Tibial nerve (tissue), 4 donors: ENCODE measurements at places on chromosomes 5 and 9.

DNA sequence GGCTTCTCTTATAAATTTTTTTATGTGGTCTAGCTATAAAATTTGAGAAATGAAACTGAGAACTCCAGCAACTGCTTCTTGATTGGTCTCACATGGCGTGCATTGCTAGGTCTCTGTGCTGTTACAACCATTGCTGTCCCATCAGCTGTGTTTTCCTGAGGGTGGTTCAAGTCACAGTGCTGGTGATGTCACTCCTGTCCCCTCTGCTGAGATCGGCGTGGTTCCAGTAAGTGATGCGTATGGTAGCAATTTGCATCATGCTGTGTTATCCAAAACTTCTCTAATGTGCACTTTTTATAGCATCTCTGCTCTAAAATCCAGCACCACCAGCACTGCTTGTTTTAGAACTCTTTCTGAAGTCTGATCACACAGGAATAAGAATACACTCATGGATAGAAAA lies 112.6 kb upstream of the ZNF608 start:
- no peaks in the 10 kb centered on the region for H3K4me1 ChIP-seq
- H3K27ac ChIP-seq, result no peak overlapping the region
- H3K36me3 ChIP-seq, result no peaks in the 10 kb centered on the region
- DNase-seq, result no peak
- no peaks in the 10 kb centered on the region for H3K27me3 ChIP-seq
- H3K4me3 ChIP-seq, result no peak overlapping the region

GRCh38 chr5:123517476-123517875 lies 5.5 kb downstream of the CSNK1G3 start:
- no peak overlapping the region for H3K4me3 ChIP-seq
- no peak for DNase-seq
- peaks cover 18% of the 10 kb centered on the region for H3K4me1 ChIP-seq
- H3K36me3 ChIP-seq, result no peaks in the 10 kb centered on the region
- no peaks in the 10 kb centered on the region for H3K27me3 ChIP-seq

DNA sequence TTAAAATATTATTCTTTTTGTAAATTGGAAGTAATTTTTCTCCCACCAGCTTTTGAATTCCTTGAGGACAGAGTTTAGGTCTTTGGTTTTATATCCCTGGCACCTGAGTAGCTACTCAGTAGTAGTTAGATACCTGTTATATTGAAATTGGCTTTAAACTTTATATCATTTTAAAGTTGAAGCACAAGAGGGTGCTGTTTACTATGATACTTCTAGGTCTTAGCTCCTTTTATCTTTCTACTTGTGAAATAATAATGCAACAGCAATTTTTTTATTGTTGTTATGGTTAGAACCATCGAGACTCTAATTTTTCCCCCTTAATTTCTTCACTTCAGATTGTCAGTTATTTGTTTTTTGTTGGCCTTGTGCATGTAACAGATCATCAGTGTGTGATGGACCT lies 46.3 kb downstream of the AP3S1 start:
- H3K27ac ChIP-seq, result no peak overlapping the region
- H3K4me3 ChIP-seq, result no peak overlapping the region
- H3K27me3 ChIP-seq, result no peaks in the 10 kb centered on the region
- H3K4me1 ChIP-seq, result peaks cover 18% of the 10 kb centered on the region
- DNase-seq, result no peak
- H3K36me3 ChIP-seq, result peaks cover 14% of the 10 kb centered on the region

DNA sequence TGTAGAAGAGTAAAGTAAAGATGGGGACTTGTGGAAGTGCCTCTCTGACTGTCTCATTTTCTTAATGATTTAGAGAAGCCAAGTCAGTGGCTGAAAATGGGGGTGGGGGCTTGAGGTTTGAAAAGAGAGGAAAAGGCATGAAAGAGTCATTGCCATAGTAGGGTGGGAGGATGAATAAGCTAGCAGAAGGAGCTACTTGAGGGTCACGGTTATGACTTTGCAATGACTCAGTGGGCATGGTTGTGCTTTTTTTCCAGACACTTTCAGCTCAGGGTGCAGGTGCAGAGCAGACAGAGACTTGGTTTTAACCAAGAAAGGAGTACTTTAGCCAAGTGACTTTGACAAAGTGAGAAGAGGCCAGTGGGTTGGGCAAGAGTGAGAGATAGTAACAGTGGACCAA lies 117.8 kb downstream of the PTTG1 start:
- no peak overlapping the region for H3K4me3 ChIP-seq
- H3K36me3 ChIP-seq, result no peaks in the 10 kb centered on the region
- no peak for DNase-seq
- no peak overlapping the region for H3K27ac ChIP-seq
- no peaks in the 10 kb centered on the region for H3K4me1 ChIP-seq
- no peaks in the 10 kb centered on the region for H3K27me3 ChIP-seq

DNA sequence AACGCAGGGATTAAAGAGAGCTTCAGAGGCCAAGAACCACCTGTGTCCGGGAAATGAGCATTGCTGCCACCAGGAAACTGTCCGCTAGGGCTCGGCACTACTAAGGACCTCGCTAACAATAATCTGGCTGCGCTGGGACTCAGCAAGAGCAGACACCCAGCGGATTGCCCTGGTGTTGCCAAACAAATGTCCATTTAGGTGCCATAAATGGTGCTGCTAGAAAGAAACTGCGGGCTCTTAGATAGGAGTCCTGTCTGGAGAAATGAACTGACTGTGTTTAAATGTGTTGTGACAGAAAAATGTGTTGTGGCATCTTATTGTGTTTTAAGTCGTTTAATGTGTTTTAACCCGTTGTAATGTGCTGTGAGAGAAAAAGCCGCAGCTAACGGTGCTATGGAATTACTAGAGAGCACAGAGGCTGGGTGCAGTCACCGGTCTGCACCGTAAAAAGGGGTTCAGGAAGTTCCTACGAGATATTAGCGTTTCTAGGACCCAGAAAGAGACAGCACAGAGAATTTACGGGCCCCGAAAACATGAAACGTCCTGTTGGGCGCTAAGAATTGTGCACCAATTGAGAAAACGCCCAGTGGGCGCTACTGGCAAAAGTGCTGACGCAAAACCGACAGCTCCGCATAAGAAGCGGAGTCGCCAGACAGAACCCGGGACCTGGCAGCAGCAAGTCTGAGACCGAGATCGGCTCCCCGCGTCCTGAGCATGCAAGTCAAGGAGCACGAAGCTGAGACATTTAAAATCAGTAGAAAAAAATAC lies 90.6 kb downstream of the ANXA2R start:
- H3K4me3 ChIP-seq, result peak overlapping the region; percentile 58
- H3K27me3 ChIP-seq, result peaks cover 51% of the 10 kb centered on the region
- peaks cover 7% of the 10 kb centered on the region for H3K4me1 ChIP-seq

GRCh38 chr5:494667-495255 lies 29.5 kb downstream of the SLC9A3 start:
- no peak for DNase-seq
- H3K4me1 ChIP-seq, result no peaks in the 10 kb centered on the region
- no peak overlapping the region for H3K4me3 ChIP-seq
- peaks cover 23% of the 10 kb centered on the region for H3K27me3 ChIP-seq

- H3K27me3 ChIP-seq, result no peaks in the 10 kb centered on the region
- no peak overlapping the region for H3K27ac ChIP-seq
- H3K4me3 ChIP-seq, result no peak overlapping the region
- no peaks in the 10 kb centered on the region for H3K4me1 ChIP-seq
- no peaks in the 10 kb centered on the region for H3K36me3 ChIP-seq
Observed at GRCh38 chr5:127001621-127002296, 28.6 kb downstream of the MARCHF3 start.

DNA sequence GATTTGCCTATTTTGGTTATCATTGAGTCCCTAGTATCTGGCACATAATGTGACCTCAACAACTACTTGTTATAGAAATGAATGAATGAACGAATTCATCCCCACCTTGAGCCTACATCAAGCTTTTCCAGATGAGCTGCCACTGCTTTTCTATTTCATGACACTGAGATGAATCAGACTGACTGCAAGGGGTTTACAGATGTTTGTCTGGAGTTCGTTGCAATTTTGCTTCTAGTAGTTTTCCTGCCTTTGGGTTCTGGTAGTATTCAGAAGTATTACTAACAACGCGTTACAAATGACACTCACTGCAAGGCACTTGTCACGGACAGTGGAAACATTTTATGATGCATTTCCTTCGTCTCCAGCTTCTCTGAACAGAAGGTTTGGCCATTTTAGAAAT lies 222.3 kb downstream of the CD180 start:
- no peak for DNase-seq

GRCh38 chr9:110650261-110650660 lies 18.3 kb upstream of the MUSK start:
- no peaks in the 10 kb centered on the region for H3K36me3 ChIP-seq
- no peaks in the 10 kb centered on the region for H3K27me3 ChIP-seq
- DNase-seq, result no peak
- peaks cover 17% of the 10 kb centered on the region for H3K4me1 ChIP-seq

GRCh38 chr5:643351-643801 lies 31.2 kb downstream of the CEP72 start:
- H3K36me3 ChIP-seq, result peaks cover 6% of the 10 kb centered on the region
- no peaks in the 10 kb centered on the region for H3K27me3 ChIP-seq
- no peaks in the 10 kb centered on the region for H3K4me1 ChIP-seq
- H3K27ac ChIP-seq, result no peak overlapping the region

- H3K4me1 ChIP-seq, result no peaks in the 10 kb centered on the region
- no peak overlapping the region for H3K4me3 ChIP-seq
- no peak overlapping the region for H3K27ac ChIP-seq
- no peak for DNase-seq
- peaks cover 27% of the 10 kb centered on the region for H3K36me3 ChIP-seq
Observed at GRCh38 chr5:1322955-1323802, 21.7 kb downstream of the CLPTM1L start.

- no peak overlapping the region for H3K4me3 ChIP-seq
- no peak overlapping the region for H3K27ac ChIP-seq
- no peak for DNase-seq
- no peaks in the 10 kb centered on the region for H3K36me3 ChIP-seq
- no peaks in the 10 kb centered on the region for H3K27me3 ChIP-seq
- no peaks in the 10 kb centered on the region for H3K4me1 ChIP-seq
Observed at GRCh38 chr5:10056228-10056760, 193.4 kb downstream of the ATPSCKMT start.

DNA sequence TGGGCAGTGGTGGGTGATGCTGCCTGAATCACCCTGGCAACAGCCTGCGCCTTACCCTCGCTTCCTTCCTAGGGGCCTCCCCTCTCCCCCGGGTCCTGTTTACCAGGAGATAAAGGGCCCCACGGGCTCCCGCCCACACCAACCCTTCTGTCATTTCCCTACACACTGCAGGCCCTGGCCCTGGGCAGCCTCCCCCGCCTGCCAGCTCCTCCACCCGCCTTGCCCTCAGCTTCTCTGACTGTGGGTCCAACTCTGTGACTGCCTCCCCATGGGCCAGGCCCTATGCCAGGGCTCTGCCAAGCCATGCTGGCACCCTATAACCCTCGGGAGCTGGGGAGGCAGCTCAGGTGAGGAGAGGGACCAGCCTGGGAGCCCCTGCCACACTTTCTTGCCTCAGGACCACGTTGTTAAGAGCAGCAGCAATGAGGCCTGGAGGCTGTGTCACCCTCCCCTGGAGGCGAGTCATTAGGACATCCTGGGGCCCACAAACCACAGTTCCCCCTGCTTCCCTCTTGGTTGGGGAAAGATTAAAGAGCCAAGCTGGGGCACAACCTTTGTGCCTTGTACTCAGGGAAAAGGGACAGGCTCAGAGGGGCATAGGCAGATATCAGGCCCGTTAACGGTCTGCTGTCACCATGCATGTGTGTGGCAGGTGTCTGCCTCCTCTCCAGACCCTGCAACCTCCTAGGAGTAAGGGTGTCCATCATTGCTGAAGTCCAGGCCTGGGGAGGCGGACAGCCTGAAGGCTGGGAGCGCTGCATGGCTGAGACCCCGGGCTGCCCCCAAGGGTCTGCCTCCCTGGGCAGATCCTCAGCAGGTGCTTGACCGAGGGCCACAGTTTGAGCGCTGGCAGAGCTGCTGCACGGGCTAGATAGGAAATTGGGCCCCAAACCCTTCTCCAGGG lies 2.8 kb downstream of the MGAT4B start:
- no peaks in the 10 kb centered on the region for H3K27me3 ChIP-seq
- no peaks in the 10 kb centered on the region for H3K4me1 ChIP-seq
- peak overlapping the region; percentile 99 for H3K27ac ChIP-seq

DNA sequence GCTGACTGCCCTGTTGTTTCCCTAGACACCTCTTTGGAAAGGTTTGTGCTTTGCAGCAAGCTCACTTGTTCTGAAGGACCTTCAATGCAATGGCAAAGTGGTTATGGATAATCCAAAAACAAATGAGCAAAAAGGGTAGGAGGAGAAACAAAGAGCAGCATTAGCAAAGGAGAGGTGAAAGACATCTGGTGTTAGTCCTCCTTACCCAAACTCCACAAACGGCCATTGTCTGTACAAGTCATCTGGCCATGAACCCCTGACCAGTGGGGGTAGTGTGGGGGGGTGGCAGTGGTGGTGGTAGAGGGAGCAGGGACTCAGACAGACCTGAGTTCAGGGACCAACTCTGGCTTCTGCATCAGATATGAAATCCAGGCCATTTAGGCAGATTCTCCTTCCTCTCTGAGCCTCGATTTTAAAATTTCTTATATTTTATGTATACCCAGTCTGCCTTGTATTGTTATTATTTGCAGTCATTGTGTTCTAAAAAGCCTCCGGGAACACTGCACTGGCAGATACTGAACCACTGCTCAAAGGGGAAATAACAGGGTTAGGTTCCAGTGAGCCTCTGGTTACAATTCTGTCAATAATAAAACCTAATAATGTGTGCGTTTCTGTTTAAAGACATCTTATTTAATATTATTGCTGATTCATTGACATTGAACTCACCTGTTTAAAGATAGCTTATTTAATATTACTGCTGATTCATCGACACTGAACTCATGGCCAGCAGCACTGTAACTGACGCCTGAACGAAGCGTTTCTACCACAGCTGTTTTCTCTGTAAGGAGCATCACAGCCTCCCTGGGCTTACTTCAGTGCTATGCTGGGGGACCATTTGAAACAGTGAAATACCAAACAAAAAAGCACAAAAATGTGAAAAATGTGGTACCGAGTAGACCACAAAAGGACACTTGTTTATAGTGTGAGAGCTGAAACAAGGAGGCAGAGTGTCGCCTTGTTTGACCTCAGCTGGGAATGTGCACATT lies 156.0 kb downstream of the SEC61B start:
- H3K27ac ChIP-seq, result peak overlapping the region; percentile 65
- no peak overlapping the region for H3K4me3 ChIP-seq
- H3K4me1 ChIP-seq, result no peaks in the 10 kb centered on the region
- no peak for DNase-seq
- no peaks in the 10 kb centered on the region for H3K36me3 ChIP-seq

DNA sequence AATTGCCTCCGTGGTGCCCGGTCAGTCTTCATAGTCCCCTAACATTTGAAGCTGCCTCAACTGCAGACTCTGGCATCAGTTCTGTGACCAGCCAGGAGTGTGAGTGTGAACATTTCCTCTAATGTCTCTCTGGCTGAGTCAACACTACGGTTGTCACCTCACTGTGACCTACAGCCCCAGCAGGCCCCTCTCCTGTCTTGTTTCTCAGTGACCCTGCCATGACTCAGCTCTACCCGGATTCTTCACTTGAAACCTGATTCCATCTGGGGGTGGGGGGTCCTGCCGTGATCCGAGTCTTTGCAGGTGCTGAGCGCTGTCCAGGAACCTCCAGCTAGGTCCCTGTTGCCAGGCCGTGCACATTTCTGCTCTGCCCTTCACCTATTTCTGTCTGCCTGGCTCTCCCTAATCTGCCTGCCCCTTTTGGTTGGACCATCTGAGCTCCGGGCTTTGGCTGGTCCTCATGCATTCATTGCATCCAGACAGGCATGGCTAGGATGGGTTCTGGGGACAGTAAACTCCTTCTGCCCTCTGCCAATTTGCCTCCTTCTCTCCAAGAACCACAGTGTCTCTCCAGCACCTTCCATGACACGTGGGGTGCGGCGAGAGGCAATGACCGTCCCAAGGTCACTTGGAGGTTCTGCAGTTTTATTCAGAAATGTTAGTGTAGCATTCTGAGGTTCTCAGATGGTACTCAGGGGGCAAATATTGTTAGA lies 24.2 kb downstream of the STC2 start:
- H3K4me1 ChIP-seq, result no peaks in the 10 kb centered on the region
- no peak overlapping the region for H3K27ac ChIP-seq
- H3K27me3 ChIP-seq, result no peaks in the 10 kb centered on the region
- H3K4me3 ChIP-seq, result no peak overlapping the region
